ENCODE measurements at places on chromosomes 5 and 9.

GRCh38 chr5:178150977-178151734 lies 2.5 kb downstream of the NHP2 start:
- DNase-seq = no peak

DNA sequence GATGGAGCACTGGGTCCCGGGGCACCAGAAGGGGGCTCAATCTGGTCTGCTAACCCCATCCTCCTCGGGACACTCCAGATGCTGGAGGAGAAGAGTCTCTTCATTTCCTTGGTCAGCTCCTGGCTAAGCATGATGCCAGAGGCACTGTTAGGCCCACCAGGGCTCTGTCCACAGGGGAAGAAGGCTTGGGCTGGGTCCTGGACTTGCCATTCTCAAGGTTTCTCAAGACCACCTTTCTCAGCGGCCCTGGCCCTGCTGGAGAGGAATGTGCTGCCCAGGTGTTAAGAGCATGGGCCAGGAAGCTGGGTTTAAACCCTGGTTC lies 7.9 kb downstream of the SH2D3C start:
- DNase-seq = no peak

DNA sequence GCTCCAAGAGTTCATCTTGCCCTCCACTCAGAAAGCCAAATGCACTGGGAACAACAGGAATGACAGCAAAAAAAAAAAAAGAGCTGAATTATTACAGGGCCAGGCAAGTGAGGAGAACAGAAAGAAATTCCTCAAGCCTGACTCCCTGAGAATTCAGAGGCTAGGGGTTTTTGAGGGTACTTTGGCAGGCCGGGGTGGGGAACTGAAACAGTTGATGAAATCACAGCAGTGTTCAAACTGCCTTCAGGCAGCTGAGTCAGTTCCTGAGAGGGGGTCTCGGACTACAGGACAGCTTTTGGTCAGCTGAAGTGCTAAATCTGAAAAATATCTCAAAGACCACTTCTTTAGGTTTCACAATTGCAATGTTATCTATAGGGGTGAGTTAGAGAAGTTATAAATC lies 419.4 kb downstream of the SEMA5A start:
- DNase-seq = no peak

- no peak for DNase-seq
These were observed 46.6 kb upstream of the ZNF169 start for GRCh38 chr9:94212531-94212930.

- no peak for DNase-seq
These were observed 11.5 kb upstream of the IRX2 start for GRCh38 chr5:2762744-2763532.

DNA sequence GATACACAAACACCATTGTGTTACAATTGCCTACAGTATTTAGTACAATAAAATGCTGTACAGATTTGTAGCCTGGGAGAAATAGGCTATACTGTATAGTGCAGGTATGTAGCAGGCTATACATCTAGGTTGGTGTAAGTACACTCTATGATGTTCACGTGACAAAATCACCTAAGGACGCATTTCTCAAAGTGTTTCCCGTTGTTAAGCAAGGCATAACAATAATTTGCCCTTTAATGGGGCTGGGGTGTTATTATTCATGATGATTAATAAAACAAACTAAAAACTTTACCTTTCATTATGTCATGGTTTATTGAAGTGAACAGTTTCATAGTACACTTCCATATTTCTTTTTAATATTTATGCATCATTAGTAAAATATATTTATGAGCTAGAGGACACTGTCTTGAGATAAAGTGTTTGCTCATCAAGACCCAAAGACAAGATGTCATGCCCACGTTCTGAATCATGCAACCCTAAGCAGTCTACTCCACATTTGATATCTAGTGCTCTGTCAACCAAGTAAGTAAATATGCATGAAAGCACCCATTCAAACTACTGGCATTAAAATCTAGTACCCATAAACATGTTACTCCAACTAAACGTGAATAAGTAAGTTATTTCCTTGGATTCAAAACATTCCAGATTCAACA lies 220.5 kb downstream of the NR2F1-AS1 start:
- DNase-seq = no peak

DNA sequence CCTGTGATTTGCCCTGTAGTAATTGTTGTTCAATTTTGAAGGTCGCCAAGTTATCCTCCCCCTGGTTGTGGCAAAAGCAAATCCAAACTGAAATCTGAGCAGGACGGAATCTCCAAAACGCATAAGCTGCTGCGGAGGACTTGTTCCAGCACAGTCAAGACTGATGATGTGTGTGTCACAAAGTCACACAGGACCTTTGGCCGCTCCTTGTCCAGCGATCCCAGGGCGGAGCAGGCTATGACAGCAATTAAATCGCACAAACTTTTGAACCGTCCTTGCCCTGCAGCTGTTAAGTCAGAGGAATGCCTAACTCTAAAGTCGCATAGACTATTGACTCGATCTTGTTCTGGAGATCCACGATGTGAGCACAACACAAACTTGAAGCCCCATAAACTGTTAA lies 128.4 kb downstream of the PARP8 start:
- no peak for DNase-seq

- peak; percentile 7 for DNase-seq
These were observed 88.9 kb downstream of the SNCAIP start for GRCh38 chr5:122400938-122401337.

DNA sequence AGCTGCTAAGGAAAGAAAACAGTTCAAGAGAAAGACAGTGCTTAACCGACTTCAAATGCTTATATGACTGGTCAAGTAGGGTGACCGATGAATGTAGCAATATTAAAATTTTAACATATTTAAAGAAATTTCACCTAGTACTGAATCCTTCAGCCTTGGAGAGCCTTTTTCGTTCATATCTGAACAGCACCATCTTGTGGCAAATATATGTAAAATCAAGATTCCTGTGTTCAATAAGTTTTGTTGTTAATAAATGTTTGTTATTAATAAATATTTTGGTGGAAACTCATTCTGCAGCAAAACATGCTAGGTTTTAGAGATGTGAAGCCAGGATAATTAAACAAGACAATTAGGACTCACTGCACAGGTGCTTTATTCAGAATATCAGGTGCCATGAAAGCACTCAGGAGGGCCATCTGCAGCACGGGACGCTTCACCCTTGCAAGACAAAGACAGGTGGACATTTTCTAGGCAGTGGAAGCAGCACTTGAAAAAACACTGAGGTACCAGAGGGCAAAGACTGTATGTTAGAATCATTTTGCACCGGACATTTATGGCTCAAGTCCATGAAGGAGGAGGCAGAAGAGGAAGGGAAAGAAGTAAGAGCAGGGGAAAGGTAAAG lies 15.6 kb downstream of the TICAM2 start:
- DNase-seq = no peak

DNA sequence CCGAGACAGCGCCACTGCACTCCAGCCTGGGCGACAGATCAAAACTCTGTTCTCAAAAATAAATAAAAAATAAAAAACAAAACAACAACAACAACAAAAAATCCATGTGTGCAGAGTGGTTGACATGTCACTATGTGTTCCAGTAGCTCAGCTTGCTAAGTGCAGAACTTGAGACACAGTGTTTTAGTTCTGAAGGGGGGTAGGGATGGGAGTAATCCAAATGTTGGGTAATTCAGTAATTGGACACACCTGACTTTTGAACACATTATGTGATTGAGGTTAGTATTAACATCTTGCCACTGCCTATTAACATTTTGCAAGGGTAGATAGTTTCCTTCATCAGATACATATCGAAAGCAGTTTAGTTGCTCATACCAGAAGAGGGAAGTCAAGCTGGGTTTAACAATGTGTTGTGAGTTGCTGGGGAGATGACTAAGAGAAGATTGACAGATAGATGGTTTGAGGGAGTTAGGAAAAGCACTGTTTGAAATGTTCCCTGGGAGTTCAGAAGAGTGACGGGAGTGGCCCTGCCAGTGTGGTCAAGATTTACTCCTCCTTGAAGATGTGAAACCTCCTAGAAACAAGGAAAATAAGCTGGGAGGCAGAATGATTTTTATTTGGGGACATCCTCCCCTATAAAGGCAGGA lies 928 bp downstream of the HACD4 start:
- DNase-seq = no peak

Measured in LNCaP clone FGC (cell line).